ENCODE measurements at places on chromosomes 7 and 10.
A peak's percentile ranks its signal among the peaks of the same experiment; 100 is the strongest.

DNA sequence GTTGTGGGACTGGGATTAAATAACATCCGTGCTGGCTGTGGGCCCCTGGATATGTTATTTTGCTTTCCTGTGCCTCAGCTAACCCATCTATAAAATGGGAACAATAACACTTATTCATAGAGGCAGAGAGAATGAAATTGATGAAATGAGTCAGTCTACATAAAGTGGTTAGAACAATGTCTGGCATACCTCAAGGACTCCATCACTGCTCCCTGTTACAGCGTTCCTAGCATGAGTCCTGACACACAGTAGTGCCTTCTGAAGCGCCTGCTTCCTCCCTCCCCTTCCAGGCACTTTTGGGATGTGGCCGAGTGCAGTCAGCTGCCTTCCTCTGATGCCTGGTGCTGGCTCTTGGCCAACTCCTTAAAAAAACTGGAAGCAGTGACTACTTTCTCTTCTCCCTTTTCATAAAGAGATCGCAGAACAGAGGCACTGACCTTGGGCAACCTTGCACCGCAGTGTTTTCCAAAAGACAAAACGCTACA is 108.4 kb upstream of the ZMIZ1 start:
- peak; percentile 61 for DNase-seq

DNA sequence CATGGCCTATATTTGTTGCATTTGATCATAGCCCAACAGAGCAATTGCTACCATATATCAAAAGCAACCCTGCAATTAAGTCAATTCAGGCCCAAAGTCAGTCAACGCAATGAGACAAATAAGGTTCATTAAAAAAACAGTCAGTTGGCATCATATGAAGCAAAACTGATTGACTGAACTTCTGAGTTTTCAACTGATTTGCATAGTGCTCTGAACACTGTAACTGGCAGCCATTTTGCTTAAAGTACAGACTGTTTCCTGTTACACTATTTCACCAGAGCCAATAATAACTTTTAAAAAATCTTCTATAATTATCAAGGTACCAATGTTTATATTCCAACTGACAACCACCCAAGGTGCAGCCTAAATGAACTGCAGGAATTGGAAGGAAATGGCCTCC is 68.4 kb upstream of the RAPGEF5 start:
- no peak for DNase-seq

DNA sequence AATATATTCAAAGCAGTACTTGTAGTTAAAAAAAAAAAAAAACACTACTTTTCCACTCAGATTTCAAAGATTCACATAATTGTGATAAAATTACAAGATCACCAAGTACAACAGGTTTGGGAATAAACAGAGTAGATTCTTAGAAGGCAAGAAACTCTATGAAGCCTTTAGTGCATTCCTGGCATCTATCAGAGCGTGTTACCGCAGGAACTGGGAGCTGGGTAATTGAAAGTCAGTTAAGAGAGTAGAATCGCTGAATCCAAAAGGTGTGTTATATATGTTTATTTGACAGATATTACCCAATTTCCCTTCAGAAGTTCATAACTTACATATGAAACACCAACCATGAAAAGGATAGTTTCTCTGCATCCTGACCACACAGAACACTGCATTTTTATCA is 159.2 kb upstream of the PLXNA4 start:
- DNase-seq, result no peak

DNA sequence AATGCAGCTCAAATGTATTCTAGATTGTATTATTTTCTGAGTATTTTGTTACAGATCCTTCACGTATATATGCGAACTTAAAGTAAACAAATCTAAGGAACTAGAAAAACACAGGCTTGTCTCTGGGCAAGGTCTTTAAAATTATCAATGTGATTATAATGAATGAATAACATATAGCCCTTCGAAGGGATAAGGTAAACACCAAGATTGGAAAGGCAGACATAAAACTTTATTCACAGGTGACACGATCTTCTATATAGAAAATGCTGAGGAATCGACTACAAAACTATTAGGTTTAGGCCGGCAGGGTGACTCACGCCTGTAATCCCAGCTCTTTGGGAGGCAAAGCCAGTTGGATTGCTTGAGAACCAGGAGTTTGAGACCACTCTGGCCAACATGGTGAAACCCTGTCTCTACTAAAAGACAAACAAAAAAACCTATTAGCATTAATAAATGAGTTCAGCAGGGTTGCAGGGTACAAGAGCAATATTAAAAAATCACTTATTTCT is 80.4 kb downstream of the CNNM2 start:
- DNase-seq, result no peak

- no peak for DNase-seq
Observed at GRCh38 chr10:73786512-73786885, 1.1 kb downstream of the ZSWIM8 start.

GRCh38 chr7:49771427-49772176 is 1.8 kb upstream of the VWC2 start:
- DNase-seq, result no peak

- DNase-seq, result no peak
Observed at GRCh38 chr10:122306282-122306681, 35.2 kb downstream of the BTBD16 start.

DNA sequence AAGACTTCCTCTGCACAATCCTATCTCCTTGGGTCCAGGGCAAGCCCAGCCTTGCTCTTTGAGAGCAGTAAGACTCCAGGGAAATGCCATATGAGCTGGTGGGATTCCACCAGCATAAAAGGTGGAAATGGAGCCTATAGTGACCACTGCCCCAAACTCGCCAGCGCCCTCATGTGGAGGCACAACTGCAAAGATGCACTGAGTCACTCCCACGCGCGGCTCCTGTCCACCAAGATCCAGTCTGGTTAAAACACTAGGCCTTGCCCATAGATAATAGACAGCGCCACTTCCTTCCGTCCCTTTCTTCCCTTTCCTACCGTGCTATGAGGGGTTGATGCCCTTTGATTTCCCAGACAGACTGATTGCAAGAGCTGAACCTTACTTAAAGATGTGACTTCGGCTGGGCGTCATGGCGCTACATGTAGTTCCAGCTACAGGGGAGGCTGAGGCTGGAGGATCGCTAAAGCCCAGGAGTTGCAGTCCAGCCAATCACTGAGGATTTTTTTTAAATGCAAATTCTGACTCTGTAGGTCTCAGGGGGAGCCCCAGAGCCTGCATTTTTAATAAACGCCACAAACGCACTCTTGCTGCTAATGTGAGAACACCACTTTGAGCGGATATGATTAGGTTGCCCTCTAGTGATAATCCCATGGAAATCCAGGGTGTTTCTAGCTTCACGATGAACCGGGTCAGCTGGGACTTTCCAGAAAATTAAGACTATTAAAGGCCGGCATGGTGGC is 136.5 kb downstream of the EPC1 start:
- peak; percentile 33 for DNase-seq

GRCh38 chr7:152850420-152850819 is 90.9 kb downstream of the ACTR3B start:
- no peak for DNase-seq

DNA sequence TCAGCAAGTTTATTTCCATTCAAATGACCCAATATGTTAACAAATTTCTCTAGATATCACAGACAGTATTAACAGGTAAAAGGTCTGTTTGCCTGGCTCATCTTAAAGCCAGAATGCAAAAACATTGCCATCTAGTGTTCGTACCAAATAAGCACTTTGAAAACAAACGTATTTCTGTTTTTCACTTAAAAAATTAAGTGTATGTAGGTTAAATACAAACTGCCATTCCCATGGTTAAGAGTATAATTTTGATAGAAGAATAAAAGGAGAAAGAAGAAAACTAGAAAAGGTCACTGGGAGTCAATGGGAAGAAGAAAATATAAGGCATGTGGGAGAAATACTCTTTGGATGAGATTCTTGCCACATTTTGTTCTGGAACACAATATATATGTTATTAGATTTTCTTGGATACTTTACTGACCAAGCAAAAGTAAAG is 51.0 kb downstream of the ORC5 start:
- DNase-seq, result no peak

GRCh38 chr10:30999070-30999712 is 32.5 kb downstream of the ZNF438 start:
- no peak for DNase-seq

- DNase-seq, result no peak
Observed at GRCh38 chr10:44517635-44518034, 132.7 kb upstream of the CXCL12 start.

GRCh38 chr10:48340734-48341133 is 34.3 kb downstream of the MAPK8 start:
- DNase-seq, result no peak

- no peak for DNase-seq
Observed at GRCh38 chr7:131683536-131684125, 127.2 kb upstream of the PODXL start.

- DNase-seq, result no peak
Observed at GRCh38 chr10:96851281-96851680, 19.2 kb downstream of the LCOR start.

GRCh38 chr10:3612183-3613001 is 172.6 kb downstream of the KLF6 start:
- DNase-seq, result no peak

- no peak for DNase-seq
Observed at GRCh38 chr7:84735677-84736076, 451.2 kb downstream of the SEMA3D start.

GRCh38 chr10:52077814-52078213 is 236.3 kb upstream of the DKK1 start:
- DNase-seq, result no peak

- no peak for DNase-seq
Observed at GRCh38 chr7:1526271-1526754, 4.2 kb upstream of the MAFK start.

- DNase-seq, result no peak
Observed at GRCh38 chr7:135277161-135277560, 43.5 kb downstream of the STRA8 start.

DNA sequence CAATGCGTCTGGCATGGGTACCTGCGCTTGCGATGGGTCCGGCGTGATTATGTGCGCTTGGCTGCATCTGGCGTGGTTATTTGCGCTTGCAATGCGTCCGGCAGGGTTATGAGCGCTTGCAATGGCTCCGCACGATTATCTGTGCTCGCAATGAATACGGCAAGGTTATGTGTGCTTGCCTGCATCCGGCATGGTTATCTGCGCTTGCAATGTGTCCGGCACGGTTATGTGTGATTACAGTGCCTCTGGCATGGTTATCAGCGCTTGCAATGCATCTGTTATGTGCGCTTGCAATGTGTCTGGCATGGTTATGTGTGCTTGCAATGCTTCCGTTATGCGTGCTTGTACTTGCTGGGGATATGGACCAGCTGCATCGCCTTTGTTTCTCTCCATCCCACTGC is 37.7 kb downstream of the RBAK start:
- DNase-seq, result no peak

DNA sequence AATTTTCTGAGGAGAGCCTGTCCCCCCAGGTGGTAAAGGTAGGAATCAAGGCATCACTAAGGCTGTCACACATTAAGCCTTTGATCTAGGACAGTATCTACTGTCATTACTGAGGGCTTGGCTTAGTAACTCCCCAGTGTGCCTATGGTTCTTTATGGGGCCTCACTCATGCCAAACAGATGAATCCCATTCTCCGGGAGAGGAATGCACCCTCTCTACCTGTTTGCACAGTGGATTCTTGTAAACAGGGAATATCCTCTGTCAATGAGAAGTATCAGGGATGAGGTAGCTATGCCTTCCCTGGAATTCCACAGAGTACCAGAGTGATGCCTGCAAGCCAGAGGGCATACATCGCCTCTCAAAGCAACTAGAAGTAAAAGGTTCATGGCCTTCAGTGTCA is 3.9 kb upstream of the CPN1 start:
- no peak for DNase-seq

DNA sequence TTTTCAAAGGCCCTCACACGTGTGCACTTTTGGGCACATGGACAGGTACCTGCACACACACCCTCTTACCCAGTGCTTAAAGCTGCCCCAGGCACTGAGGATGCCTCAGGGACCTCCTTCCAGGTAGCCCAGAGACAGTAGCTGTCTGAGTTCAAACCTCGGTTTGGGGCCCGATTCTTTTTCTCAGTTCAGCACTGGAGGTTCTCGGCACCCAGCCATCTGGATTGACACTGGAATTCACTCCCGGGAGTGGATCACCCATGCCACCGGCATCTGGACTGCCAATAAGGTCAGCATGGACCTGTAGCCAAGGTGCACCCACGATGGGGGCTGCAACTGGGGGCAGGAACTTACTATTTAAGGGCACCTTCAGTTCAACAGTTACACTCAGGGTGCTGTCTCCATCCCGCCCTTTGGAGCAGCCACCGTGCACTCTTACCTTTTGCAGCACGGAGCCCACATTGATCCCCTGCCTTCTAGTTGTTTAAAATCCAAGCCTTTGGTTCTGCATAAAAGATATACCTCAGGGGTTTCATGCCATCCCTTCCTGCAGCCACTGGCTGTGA is 17.7 kb downstream of the CPA5 start:
- DNase-seq, result no peak

GRCh38 chr7:139597028-139597427 is 73.5 kb downstream of the CLEC2L start:
- no peak for DNase-seq

GRCh38 chr7:155809332-155809946 is 2.8 kb downstream of the SHH start:
- peak; percentile 67 for DNase-seq

DNA sequence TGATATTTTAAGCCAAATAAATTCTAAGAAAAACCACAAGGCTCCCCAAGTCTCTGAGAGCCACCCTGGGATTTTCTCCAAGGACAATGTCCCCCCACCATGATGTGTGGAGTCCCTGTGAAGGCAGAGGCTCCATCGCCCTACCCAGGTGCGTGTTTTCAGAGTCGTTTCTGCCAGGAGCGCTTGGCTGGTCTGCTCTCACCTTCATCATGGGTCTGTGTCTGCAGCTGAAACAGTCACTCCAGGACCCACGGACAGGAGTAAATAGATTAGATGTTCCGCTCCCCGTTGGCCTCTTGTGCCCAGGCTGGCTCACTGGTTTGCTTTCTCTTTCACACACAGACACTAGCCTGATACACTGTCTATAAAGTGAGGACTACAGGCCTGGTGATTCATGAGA is 217.5 kb downstream of the SFMBT2 start:
- DNase-seq, result no peak

- DNase-seq, result no peak
Observed at GRCh38 chr10:69703256-69703655, 73.2 kb downstream of the FAM241B start.

DNA sequence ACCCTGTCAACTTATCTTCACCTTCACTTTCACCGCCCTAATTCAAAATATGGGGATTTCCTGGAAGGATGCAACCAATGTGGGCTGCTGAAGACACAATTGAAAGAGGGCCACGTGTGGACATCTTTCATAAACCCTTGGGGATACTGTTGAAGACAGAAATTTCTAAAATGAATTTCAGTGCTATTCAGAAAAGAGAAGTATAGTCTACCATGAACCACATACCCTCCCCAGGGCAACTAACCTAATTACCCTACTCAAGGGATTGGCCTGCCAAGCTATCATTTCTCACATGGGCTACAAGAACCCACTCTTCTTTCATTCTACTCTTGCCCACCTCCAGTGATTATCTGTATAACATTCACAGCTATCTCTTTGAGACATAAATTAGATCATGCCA is 226.0 kb downstream of the PHTF2 start:
- DNase-seq, result no peak

- no peak for DNase-seq
Observed at GRCh38 chr7:46076527-46076926, 155.5 kb upstream of the IGFBP3 start.

- DNase-seq, result no peak
Observed at GRCh38 chr7:13198036-13198435, 510.6 kb downstream of the ARL4A start.

- DNase-seq, result peak; percentile 25
Observed at GRCh38 chr10:3658766-3659165, 126.2 kb downstream of the KLF6 start.

Data from colonic mucosa (tissue), 4 donors.